ENCODE measurements at places on chromosomes 2 and 18.
A peak's percentile ranks its signal among the peaks of the same experiment; 100 is the strongest.

GRCh38 chr18:21298351-21298750 is 56.3 kb downstream of the GREB1L start:
- DNase-seq = no peak

DNA sequence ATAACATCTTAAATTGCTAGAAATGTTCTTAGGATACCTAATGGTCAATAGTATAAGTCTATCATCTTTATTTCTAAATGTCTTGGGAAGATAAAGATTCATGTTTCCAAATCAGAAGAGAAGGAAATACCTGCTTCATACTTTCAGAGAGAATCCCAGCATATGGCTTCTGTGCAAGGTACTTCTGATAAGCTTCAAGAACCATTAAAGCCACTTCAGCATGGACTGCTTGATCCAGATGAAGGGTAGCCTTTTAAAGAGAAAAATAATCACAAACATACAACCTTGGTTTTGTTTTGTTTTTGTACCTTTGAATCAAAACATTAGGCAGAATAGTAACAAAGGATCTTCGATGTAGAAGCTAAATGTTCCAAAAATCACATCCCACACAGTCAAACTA is 44.0 kb downstream of the EPG5 start:
- DNase-seq = no peak

- DNase-seq = no peak
Measured at GRCh38 chr2:69931832-69932595, 17.1 kb downstream of the MXD1 start.

DNA sequence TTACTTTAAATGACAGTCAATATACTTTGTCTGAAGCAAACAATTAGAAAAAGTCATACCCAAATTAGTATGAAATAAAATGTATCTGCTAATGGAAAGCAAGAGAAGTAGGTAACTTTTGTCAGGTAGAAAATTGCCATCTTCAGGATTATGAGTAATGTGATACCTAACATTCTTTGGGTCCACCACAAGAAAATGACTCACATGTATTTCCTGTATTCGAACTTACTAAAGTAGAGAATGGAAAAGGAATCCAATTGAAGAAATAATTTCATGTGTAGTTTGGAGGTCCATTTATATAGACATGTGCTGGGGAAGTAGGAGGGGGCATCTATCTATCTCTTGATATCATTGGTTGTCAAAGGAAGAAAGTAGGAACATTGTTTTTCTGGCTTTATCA is 636.2 kb upstream of the CHAC2 start:
- DNase-seq = no peak

DNA sequence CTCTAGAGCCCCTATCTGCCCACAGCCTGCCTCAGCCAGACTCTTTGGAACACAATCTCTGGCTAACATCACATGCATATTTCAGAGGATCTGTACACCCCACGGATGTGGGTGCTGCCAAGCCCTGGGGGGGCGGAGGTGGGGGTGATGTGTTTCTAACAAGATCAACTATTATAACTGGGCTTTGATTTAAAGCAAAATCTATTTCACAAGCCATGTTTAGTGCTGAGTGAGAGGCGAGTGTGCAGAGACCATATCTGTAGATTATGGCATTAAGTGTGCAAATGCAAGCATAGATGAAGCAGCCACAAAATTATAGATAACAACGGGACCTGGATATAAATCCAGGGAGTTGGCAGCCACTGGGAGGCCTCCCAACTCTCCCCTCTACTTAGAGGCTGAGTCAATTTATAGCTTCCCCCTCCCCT is 135.8 kb upstream of the SMAD2 start:
- DNase-seq = no peak

DNA sequence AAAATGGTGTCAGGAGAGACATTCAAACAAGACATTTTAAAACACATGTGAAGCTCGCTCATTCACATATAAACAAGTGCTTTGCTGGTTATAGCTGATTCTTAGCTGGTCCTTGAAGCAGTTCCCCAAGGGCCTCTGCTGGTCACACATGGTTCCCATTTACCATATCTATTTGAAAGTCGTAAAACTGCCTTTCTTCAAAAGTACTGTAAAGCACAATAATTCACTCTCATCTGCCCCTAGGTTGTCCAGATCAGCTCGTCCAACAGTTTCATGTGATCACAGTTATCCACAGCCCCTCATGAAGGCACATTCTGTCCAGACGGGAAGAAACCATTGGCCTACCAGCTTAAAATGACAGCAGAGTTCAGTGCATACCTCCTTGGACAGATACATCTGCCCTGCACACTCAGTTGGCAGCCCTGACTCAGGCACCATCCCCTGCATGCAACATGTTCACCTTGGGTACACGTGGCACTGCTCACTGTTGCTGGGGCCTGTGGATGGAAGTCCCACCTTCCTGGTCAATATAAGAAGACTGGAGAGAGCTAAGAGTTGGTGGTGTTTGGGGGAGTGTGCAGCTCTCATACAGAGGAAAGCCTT is 108.0 kb upstream of the HAAO start:
- no peak for DNase-seq

GRCh38 chr2:69767034-69767433 is 25.1 kb downstream of the ANXA4 start:
- no peak for DNase-seq

GRCh38 chr2:181310967-181311366 is 146.2 kb upstream of the ITGA4 start:
- no peak for DNase-seq

GRCh38 chr2:103324671-103325070 is 562.8 kb downstream of the TMEM182 start:
- DNase-seq = no peak

GRCh38 chr18:51100385-51101120 is 70.5 kb downstream of the SMAD4 start:
- DNase-seq = no peak

- DNase-seq = peak; percentile 10
Measured at GRCh38 chr2:211347328-211347727, 790.9 kb downstream of the CPS1 start.

DNA sequence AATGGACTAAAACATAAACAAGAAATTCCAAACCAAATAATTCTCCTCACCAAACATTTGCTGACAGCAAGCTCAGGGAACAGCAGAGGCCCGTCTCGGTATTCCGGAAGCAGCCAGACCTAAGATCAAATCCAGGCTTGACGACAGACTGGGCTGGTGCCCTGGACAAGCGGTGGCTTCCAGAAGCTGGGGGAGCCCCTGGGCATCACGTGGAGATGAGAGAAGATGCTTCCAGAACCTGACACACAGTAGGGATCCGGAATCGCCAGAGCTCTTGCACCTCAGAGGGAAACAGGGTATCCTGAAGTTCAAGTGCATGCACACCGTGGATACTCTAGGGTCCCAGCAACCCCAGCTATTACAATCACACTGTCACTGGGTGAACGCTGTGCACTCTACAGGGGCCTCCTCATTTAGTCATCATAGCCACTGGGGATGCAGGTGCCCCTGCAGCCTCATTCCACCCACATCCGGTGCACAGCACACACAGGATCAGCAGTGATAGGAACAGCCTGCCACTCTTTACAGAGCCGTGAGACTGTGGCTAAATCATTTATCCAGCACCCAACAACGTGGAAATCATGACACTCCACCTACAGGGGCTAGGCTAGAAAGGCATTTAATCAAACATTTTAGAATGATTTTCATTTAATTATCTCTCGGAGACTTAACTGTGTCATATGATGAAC is 102.6 kb downstream of the HDAC4 start:
- no peak for DNase-seq

DNA sequence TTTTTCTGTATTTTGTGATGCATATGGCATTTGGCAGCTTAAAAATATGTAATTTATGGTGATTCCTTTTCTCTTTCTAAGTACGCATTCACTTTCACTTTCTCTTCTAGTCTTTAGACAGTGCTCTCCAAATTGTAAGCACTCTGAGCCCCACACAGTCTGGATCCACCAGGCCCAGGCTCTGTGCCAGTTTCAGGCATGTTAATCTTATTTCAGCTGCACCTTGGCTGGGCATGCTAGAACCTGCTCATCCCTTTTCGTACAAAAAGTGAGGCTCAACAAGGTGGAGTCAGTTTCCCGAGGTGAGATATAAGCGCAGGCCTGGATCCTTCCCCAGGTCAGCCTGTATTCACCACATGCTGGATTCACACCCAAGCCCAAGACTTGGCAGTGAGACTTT is 203.9 kb downstream of the MTX2 start:
- no peak for DNase-seq

GRCh38 chr2:217901835-217902378 is 100.9 kb downstream of the TNS1 start:
- DNase-seq = no peak

DNA sequence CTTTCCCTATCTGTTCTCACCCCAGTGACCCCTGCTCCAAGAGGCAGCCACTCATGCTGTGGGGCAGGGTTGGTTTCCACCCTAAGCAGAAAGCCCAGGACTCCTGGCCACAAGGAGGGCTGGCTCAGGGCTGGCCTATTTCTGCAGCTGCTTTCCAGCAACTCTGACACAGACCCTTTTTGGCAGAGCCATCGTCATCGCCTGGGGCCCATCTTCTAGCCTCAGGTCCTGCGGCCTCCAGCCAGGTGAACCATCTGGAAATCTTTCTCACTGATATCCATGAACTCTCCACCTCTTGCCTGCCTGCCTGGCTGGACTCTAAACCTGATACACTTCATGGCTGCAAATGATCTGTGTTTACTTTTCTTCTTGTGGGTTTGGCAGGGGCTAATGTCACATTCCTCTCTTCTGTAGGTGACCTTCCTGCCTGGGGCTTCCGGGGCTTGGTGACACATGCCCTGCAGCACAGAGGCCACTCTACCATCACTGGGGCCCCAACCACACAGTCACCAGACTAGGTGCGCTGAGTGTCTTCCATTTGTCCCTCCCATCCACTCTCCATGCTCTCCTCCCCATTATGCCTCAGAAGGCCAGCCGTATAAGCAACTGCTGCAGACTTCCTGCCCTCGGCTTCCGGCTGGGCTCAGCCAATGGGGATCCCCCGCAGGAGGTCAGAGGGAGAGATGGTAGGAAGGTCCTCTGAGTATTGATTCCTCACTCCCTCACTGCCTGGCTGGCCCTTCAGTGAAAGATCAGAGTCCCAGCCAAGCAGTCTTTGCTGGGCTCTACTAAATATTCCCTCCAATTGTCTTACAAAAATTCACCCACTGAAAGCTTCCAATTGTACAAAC is 9.7 kb upstream of the COPS8 start:
- peak; percentile 70 for DNase-seq

DNA sequence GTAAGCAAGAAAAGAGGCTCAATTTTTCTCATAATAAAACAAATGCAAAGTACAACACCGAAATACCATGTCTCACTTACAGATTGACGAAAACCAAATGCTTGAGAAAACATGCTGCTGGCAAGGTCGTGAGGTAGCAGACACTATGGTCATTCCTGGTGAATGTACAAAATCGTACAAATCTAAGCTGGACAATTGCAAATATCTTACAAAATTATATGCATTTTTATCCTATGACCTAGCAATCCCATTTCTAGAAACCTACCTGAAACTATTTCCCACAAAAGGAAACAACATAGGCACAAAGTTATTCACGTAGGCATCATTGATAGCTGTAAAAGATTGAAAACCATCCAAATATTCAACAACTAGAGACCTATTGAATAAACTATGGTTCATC is 54.0 kb downstream of the SCG2 start:
- DNase-seq = no peak

DNA sequence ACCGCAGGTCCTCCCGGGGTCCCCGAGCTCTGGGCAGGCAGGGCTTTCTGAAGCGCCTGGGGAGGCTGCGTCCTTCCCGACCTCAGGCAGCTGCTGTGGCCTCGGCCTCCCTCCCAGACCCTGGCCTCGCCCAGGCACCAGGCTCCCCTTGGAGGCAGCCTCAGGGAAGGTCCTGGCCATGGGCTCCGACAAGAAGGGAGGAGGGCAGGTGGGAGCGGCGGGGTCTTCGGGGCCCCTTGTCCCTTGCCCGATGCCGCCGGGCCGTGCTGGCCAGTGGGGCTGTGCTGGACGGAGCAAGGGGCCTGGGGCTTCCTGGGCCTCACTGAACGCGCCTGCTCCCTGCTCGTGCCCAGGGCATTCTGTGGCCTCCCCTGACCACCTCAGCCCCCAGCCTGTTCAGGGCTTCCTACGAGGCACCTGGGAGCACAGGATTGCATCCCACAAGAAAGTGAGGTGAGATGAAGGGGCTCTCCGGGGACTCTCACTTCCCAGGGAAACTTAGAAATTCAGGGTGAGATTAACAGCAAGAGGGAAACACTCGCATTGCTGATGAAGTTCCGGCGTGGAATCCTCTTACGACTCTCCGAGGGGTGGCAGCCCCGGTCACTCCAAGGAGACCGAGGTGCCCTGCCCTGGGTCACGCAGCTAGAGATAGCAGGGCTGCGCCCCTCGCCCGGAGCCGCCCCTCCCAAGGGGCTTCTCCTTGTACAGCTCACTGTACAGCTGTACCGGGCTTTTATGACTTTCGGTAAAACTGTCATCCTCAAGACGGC is 778 bp downstream of the MFSD2B start:
- no peak for DNase-seq

- DNase-seq = no peak
Measured at GRCh38 chr2:239196474-239197021, 204.3 kb downstream of the HDAC4 start.

DNA sequence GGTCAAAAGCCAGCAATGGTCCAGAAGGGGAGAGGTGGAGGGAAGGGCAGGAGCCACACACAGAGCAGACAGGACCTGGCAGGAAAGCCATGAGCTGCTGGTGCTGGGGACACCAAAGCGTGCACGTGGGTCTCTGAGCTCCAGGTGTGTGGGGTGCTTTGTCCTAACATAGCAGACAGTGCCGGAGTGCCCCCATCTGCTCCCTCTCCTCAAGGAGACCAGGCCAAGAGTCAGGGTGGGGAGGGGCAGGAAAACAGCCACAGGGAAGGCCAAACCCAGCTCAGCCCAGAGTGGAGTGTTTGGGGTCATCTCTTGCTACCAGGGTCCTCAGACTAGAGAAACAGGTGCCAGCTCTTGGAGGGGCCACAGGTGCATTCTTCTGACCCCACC is 4.2 kb upstream of the GPC1 start:
- DNase-seq = no peak

- peak; percentile 24 for DNase-seq
Measured at GRCh38 chr2:237298151-237299118, 115.5 kb downstream of the COL6A3 start.

DNA sequence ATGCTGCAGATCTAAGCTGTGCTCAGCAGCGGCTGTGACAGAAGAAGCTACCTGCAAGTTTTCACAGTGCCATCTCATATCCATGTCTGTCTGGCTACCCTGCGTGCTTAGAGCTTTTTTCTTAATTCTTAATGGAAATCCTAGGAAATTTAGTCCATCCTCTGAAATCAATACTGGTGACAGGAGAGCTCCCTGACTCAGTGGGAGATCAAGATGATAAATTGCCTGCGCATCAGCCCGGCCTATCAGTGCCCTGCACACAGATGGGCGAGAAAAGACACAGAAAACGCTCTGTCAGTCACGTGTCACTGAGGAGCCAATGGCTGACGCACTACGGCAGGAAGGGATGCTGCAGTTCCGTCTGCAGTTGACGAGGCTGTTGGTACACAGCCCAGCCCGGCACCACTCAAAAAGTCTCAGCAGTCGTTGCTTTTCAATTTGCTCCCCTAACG is 819.6 kb upstream of the FSHR start:
- DNase-seq = peak; percentile 75

DNA sequence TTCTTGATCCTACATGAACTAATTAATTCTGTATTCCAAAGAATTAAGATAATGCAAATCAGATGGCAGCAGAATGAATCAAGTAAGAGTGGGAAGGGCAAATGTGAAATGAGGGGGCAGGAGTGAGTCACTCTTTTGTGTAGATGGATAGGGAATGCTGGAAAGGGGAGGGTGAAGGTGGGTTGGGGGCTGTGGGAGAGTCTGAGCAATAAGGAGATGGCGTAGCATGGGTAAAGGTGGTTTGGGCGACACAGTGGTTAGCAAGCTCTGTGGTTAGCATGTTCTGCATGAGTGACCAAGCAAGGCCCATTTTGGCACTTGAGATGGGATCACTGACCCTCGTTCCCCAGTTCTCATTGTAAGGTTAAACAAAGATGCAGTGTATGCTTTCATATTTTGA is 20.4 kb downstream of the GPD2 start:
- DNase-seq = no peak

Data from SJCRH30 (cell line).